ENCODE measurements at places on chromosomes 7 and 10.

DNA sequence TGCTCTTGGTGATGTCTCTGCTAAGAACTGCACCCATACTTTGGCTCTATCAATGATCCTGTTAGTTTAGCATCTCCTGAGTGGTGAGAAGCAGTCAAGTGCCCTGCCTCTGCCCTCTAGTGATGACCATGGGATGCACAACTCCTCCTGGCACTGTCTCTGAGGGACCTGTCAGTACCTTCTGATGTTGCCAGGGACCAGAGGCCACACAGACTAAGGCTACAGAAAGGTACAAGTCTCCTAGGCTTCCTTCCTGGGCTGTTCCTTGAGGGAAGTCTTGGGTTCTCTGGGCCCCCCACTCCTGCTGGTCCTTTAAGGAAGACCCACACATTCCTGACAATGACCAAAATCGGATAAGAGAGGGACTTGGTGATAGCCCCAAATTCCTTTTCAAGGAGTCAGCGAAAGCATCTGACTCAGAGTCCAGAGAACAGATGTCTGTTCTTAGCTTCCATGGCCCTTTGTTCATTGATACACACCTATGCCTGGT, 15.3 kb downstream of the NKX2-3 start:
- DNase-seq: no peak

- DNase-seq: no peak
Measured at GRCh38 chr7:1564603-1565022, 5.2 kb downstream of the PSMG3 start.

DNA sequence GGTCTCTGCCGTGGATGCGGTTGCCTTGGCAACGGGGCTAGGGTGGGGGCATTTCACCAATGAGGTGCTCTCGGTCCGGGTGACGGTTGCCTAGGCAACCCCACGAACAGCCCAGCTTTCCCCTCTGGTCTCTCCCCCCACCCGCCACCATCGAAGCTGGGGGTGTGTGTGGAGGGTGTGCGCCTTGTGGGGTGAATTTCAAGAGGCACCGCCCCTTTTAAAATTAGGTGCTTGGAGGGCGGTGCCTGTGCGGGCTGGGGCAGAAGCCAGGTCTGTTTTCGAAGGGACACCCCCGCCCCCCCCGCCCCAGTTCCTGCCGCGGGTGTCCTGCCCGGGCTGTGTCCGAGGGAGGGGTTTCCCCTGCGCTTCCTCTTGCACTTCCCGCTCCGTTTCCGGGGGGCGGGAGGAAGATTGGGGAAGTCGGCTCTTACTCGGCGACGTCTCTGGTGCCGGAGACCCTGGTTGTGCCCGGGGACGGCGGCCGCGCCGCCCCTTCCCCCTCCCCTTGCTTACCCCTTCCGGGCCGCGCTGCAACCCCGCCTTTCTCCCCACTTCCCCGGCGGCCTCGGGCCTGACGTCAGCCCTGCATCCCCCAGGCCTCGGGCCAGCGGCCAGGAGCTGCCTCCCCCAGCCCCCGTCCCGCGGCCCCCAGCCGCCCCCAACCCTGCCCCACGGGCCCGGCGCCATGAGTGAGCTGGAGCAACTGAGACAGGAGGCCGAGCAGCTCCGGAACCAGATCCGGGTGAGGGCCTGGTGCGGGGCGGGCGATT, 2.2 kb downstream of the GNB2 start:
- DNase-seq: peak; percentile 12

- DNase-seq: no peak
Measured at GRCh38 chr7:100799037-100799896, 28.1 kb downstream of the EPHB4 start.

DNA sequence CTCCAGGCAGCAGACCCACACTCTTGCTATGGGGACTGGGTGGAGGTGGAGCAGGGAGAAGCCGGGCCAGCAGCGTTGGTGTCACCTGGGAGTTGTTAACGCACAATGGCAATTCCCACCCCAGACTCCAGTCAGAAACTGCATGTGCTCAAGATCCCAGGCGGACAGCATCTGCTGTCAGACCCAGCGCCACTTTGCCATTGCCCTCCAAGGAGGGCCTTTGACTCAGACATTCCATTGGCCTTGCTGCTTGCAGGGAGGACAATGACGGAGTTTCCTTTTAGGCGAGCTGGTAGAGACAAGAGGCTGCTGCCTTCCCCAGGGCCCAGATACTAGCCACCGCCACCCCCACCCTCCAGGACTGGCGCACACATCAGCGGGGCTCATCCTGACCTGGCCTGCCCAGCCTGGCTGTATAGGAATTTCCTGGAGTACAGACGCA, 34.5 kb downstream of the ZNF775 start:
- no peak for DNase-seq

- no peak for DNase-seq
Measured at GRCh38 chr10:105968666-105969065, 1195.8 kb downstream of the SORCS1 start.

DNA sequence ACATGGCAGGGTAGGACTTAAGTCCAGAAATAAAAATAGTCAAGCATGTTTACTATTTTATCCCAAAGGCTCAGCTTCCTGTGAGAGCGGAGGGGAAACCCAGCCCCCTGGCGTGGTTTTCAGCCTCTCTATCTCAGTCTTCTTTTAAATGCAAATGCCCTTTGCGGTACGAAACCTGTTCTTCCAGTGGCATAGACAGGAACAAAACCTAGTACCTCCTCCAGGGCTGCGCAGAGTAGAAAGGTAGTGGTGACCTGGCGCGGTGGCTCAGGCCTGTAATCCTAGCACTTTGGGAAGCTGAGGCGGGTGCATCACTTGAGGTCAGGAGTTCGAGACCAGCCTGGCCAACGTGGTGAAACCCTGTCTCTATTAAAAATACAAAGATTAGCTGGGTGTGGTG, 181.3 kb upstream of the FOXK1 start:
- no peak for DNase-seq

DNA sequence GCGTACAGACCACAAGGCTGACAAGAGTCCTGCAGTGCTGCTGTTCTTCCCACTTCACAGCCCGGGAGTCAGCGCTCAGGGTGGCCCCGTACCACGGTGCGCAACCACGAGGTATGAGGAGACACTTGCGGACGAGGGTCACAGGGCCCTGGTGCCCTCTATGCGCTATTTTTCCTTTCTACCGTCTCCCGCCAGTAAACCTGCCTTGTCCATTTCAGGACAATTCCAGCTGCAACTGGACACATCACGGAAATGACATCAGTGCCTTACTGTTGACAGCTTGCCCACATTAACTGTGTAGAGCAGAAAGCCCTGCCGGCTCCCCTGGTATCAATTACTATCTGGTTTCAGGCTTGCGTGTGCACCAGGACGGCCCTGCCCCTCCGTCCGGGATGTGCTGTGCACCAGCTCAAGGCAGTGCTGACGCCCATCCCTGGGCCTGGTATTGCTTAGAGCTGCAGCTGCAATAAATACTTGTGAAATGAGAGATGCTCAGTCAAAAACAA, 65.1 kb downstream of the ZRANB1 start:
- peak; percentile 89 for DNase-seq

DNA sequence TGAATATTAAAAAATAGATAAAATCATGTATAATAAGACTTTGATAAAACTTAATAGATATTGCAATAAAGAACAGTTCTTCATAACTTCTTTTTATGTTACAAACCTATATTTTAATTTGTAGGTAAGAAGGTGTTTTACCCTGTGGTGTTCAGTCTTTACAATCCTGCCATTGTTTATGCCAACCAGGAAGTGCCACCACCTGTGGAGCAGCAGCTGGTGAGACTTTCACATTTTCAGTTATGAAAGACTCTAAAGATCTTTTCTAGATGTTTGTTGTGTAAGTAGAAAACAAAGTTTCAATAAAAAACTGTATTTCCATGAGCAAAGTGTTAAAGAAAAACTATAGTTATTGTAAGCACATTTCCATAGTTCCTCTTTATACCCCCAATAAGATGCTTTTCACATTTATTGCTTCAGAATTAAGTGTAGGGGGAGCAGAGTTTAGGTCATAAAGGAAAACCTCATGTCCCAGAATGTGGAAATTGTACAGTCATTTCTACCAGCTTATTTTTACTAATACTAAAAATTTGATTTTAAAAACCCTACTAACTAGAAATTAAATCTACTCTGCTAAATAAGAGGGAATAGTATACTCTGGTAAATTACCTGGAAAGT, 28.7 kb downstream of the CSGALNACT2 start:
- no peak for DNase-seq

DNA sequence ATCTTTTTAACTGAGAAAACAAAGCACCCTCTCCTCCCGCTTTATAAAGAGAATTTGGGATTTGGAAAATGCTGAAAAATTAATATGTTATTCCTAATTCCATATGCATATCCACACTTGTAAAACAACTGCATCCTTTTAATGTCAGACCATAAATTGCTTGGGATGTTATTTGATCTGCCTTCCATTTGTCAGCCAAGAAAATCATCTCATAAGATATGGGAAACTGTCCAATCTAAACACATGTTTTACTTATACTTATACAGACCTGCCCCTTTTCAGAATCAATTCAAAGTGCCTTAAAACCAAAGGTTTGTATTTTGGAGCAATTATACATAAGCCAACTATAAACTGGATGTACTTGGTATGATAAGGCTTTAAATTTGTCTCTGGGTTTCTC, 595.5 kb upstream of the PFKP start:
- DNase-seq: no peak

DNA sequence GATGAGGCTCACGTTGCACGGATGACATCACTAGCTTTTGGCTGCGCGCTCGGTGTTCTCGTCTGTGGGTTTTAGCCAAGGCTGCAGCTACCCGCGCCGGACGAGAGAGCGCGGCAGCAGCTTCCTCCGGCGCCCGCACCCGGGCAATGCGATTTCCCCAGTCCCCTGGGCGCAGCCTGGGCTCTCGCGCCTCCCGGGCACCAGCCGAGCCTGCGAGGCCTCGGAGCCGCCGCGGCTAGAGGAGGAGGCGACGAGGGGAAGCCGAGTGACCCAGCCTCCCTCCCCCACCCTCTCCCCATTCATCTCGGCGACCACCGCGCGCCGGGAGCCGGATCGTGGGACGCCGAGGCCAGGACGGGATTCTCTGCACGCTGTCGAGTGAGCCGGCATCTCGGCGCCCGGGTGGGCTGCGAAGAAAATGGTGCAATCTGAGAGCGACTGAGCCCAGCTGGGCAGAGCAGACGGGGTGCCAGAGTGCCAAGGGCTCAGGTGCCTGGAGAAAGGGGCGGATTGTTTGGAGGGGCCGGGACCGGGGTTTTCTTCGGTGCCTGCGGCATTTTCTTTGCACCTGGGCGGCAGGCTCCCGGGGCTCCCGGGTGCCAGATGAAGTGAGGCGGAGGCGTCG, 1.2 kb upstream of the TMEM178B start:
- DNase-seq: peak; percentile 12

DNA sequence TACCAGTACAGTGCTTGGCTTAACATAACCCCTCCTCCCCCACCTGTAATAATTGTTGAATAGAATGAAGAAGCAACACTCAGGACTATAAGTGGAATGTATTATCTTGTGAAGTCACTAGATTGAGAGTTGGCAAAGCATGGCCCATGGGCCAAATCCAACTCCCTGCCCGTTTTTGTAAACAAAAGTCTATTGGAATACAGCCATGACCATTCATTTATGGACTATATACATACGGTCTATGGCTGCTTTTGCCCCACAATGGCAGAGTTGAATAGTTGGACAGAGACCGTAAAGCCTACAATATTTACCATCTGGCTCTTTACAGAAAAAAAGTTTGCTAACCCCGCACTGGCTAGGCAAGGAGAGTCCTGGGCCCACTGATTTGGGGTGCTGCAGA, 48.1 kb upstream of the CYCS start:
- DNase-seq: no peak

- DNase-seq: no peak
Measured at GRCh38 chr7:2237109-2237602, 4.4 kb upstream of the MAD1L1 start.

- no peak for DNase-seq
Measured at GRCh38 chr10:79502561-79503309, 9.6 kb upstream of the EIF5AL1 start.

- no peak for DNase-seq
Measured at GRCh38 chr10:110833234-110833940, 38.3 kb upstream of the PDCD4 start.

DNA sequence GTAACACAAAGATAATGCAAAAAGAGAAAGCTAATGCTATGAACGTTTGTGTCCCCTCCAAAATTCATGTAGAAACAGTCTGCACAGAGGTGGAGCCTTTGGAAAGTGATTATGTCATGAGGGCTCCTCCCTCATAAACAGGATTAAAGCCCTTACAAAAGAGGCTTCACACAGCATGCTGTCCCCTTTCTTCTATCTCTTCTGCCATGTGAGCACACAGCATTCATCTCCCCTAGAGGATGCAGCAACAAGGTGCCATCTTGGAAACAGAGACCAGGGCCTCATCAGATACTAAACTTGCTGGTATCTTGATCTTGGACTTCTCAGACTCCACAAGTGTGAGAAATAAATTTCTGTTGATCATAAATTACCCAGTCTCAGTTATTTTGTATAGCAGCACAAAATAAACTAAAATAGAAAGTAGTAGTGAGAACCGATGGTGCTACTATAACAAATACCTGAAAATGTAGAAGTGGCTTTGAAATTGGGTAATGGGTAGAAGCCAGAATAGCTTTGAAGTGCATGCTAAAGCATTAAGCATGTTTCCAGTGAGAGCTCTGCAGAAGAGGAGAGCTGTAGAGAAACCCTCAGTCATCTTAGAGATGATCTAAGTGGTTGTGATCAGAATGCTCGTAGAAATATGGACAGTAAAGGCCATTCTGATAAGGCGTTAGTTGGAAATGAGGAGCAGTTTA, 108.7 kb downstream of the DNAJC1 start:
- no peak for DNase-seq

DNA sequence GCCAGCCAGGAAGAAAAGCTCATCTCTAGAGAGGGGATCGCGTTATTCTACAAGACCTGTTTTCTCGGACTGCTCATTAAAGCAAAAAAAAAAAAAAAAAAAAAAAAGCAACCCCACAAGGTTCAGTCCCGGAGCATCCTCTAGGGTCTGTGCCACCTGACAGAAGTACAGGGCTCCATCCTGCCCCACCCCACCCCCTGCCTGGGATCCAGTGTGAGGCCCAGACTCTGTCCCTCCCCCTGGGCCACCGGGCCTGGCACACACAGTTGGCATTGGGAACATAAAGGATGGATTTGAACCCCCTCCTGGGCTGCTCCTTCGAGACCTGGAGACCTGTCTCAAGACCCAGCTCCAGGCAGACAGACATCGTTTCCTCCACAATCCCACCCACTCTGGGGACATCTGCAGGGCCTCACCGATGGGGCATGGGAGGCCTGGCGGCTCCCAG, 688 bp downstream of the ORAI2 start:
- DNase-seq: no peak

GRCh38 chr7:24172856-24173255, 111.1 kb upstream of the NPY start:
- DNase-seq: no peak
